ENCODE measurements at places on chromosomes 12 and 14.

- DNase-seq, result no peak
These were observed 80.7 kb downstream of the IRF2BPL start for GRCh38 chr14:76947838-76948184.

GRCh38 chr14:96246539-96246847, 9.5 kb upstream of the BDKRB1 start:
- DNase-seq, result no peak

- DNase-seq, result no peak
These were observed 3.1 kb upstream of the NFATC4 start for GRCh38 chr14:24364841-24365240.

GRCh38 chr12:118398940-118399339, 22.6 kb downstream of the SUDS3 start:
- no peak for DNase-seq

- DNase-seq, result no peak
These were observed 51.3 kb downstream of the KLRG1 start for GRCh38 chr12:9040484-9041186.

Measured in stimulated activated CD8-positive, alpha-beta memory T cell treated with anti-CD3 and anti-CD28 coated beads, Interleukin-4, amount 100 ng/mL, for 1 hour (primary cell).